ENCODE measurements at places on chromosomes 4 and X.

DNA sequence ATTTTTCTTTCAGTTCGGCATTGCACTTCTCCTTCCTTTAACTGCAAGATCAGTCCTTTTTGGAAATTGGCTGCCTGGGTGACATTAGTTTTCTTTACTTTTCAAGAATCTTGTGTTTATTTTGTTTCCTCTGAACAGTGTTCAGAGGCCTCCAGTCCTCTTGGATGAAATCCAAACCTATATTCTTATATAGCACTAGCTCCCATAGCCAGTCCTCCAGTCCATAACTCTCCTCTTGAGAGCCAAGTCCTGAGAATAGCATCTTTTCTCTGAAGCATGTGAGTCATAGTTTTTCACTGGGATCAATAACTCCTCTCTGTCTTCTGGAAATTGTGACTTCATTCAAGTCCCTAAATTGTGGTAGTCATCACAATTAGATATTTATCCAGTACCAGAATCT is 357.5 kb downstream of the RAPGEF2 start:
- no peak for DNase-seq

DNA sequence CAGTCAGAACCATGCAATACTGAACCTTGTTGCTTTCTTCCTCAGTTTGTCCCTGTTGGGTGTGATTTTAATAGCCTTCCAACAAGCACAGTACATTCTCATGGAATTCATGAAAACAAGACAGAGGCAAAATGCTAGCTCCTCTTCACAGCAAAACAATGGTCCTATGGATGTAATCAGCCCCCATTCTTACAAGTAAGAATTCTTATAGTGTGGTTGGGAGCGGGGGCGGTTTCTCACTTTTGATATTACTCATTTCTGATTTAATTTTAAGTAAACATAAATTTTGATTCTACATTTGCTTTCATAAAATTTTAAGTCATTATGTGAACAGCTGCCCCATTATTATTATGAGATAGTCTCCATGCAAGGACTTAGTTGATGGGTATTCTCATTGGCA is 80.8 kb upstream of the TLR2 start:
- no peak for DNase-seq

DNA sequence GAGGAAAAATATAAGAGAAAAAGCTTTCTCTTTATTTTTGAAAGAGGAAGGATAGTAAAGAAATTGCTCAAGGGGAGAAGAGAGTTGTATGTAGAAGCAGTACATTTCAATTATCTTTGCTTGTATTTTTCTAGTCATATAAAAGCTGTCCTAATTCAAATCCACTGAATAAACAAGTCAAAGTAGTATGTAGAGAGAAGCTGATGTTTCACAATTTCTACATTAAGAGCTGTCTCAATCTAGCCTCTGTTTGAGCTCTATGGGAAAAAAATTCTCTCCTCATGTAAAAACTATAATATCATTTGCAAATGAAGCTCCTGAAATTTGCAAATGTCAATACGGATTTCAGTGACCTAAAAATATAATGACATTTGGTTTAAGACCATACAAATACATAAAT is 52.6 kb downstream of the CHM start:
- DNase-seq: no peak

DNA sequence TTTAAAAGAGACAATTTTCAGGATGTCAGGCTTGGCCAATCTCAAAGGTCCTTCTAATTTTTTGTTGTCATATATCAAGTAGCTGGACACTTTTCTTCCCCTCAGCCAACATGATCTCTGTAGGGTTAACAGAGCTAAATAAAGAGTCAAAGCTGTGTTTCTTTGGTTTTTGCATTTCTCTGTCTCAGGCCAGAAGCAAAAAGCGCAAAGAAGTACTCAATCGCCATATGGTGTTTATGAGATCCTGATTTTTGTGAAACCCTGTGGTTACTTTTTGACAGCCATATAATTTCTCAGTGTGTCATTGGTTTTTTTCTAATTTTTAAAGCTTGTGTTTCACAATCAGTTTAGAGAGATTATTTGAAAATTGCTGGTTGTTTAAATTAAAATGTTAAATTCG is 111.9 kb downstream of the MAPK10 start:
- DNase-seq: no peak

GRCh38 chrX:17818726-17819125 is 42.4 kb downstream of the RAI2 start:
- no peak for DNase-seq

GRCh38 chrX:128287693-128288092 is 235.5 kb upstream of the ACTRT1 start:
- DNase-seq: no peak

GRCh38 chr4:116438417-116438816 is 647.0 kb downstream of the TRAM1L1 start:
- DNase-seq: no peak

DNA sequence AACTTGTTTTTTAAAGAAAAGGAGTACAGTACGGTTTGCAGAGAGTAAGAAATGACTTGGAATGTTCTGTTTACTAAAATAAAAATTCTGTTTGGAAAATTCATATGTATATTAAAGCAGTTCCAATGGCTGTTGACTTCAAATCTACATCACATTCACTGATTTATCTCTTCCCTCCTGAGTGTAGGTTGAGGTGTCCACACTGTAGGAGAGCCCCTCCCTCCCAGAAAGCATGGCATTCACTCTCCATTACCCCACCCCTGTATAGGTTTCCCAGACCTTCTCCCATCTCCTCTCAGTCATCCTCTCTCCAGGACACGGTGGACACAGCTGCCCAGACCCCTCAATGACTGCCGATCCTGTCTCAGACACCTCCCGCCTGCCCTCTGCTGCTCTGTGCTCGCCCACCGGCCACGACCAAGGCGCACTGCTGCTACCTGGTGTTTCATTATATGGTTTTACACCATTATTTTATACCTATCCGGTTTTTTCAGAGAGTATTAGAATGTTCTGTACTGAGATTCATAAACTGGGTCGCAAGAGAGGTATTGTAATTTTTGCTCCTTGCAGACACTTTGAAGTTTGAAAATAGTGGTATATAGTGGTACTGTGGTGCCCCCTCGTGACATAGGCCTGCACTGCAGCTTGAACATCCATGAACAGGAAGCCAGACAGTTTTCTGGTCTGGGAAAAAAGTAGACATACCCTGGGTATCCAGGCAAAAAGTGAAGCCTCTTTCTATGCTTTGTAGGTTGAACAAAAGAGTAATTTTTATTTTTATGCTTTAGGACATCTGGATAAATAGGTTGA is 38.8 kb upstream of the BEX4 start:
- peak; percentile 3 for DNase-seq

DNA sequence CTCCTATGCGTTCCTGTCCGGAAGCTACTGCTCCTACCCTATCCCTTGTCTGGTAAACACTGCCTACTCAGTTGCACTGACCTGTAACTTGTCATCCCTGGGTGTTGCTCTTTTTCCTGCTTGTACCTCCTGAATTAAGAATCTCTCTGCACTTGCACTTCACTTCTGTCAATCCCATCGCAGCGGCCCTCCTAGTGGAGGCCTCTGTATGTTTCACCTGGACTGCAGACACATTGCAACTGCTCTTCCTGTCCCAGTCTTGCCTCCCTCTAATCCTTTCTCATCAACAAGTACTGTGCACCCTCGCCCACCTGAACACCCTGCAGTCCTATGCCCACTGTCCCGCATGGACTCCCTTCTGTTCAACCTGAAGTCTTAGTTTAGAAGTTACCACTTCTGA is 8.0 kb downstream of the GK start:
- DNase-seq: no peak

DNA sequence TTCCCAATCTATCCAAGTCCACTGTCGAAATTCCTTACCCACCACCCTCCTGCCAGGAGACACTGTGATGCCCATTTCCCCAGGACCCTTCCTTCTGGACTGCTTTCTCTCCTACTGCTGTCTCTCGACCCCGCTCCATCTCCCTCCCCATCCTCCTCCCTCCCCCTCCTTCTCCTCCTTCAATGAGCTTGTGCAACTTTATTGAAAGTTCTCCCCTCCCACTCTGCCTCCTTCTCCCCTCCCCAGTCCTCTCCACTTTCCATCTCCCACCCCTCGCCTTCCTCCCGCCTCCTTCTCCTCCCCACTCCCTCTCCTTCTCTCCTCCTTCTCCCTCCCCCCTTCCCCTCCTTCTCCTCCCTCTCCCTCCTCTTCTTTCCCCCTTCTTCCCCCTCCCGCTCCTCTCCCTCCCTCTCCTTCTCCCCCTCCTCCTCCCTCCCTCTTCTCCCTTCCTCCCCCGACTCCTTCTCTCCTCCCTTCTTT is 116.6 kb upstream of the FAT1 start:
- no peak for DNase-seq

DNA sequence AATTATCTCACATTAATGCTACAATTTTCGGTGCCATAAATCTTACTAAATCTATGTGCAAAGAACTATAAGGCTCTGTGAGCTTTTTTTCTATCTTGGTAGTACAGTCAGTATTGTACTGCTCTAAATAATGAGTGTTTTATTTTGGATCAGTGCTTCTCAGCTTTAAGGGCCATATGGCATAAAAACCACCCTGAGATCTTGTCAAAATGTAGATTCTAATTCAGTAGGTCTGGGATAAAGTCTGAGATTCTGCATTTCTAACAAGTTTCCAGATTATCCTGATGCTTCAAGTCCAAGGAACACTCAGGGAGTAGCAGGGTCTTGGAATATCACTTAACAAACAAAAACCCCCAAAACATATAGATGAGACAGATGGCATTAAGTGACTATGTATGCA is 486.5 kb downstream of the GRXCR1 start:
- no peak for DNase-seq

DNA sequence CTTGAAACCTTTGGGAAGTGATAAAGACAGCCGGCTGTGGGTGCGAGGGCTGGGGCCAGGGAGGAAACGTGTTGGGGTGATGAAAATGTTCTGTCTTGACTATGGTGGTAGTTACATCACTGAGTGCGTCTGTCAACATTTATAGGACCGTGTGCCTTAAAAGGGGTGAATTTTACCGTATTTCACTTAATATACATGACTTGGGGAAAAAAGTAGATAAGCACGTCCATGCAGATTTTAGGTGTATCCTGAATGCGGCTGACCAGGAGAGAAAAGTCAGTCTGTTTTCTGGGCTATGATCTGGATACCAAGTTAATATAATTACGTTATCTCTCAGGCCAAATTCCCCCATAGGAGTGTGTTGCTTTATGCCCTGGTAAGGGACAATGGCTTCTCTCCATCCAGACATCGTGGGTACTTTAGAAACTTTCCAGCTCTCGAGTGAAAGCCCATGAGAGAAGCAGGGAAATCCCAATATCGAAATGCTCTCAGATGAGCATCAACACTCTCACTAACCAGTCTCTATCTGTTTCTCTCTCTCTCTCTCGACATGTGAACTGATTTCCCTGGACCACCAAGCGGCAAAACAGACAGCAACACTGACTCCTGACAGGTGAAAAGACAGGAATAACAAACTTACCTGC is 71.5 kb downstream of the IRF2 start:
- DNase-seq: no peak

DNA sequence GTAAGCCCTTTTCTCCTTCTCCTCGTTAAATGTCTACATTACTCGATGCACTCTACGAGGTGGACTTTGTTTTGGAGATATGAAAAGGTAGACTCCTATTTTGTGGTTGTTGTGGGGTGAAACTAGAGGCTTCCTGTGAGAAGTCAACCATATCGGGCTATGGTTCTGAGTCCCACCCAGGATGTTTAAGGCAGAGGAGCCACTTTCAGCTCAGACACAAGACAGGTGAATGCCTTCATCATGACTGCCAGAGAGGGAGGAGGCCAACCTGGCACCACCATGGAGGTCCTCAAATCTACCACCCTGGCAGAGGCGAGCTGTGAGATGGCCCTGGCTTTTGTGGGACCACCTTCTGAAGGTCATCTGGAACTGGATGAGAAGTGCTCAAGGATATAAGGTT is 154.4 kb upstream of the KLF3 start:
- DNase-seq: no peak

DNA sequence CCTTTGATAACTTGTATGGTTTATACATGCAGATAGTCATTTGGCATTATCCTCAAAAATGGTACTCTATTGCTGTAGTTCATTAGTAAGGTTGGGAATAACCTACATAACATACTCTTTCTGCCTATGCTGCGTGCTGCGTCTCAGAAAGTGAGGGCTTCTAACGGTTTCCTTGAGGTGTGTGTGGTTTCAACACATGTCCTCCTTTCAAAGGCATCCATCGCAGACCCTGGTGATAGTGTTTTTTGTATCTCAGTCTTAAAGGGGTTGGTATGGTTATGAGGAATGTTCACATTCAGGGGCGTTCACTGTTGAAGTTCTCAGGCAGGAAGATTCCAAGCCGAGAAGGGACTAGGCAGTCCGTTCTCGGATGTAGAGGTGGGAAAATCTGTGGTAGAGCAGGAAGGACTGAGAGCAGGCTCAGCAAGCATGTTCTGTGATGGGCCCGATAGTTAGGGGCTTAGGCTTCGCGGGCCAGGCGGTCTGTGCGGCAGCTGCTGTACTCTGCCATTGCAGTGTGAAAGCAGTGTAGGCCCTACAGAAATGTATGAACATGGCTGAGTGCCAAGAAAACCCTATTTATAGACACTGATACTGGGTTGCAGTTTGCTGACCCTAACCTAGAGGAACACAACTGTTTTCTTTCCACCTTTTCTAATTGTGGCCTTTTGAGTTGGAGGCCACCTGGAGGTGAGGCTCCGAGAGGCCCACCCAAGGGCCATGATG is 123.2 kb downstream of the GPR143 start:
- DNase-seq: no peak

- no peak for DNase-seq
These were observed 67.7 kb upstream of the PGRMC2 start for GRCh38 chr4:128355305-128355704.

DNA sequence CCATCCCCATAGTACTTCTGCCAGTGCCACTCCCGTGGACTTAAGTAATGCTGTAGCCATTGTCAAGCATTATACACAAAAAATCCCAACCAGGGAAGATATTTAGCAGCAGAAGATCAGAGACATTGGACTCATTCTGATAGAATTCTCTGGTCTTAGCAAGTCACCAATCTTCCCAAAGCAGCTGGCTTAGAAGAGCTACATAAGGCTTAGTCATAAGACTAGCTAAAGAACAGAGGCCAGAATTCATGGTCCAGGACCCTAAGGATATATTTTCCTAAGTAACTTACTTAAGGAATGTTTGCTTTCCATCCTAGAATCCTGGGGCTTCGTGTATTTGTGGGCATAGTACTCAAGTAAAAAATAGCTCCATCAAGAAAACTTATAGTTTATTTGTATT is 100.3 kb upstream of the SLIT2 start:
- DNase-seq: no peak

DNA sequence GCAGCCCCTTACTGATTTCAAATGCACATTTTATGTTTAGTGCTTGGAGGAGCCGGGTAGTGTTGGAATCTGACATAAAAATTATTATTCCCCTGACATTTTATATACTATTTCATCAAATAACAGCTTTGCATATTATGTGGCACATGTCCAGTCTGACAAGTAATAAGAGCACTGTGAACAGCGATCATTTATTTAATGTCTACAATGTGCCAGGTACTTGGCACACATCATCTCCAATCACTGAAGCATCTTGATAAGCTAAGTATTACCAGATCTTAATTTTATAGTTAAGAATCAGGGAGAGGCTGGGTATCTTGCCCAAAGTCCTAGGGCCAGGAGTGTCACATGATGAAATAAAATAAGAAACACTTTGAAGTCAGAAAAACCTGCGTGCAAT is 197.2 kb downstream of the NR3C2 start:
- no peak for DNase-seq
